Lung microvascular endothelial cell (primary cell): ENCODE measurements at places on chromosomes 1 and 21. TPM values are rescaled to one million over a fixed set of nuclear protein-coding genes. Genes with fewer than 3 reads are reported as not detected.

The TENT5C gene
- total RNA-seq = 0.65 and 0.79 TPM in 2 replicates

The RNF186 gene
- not detected in 2 replicates for total RNA-seq

GRCh38 chr1:61294930-61295329 lies 212.6 kb downstream of the NFIA start:
- no peak for DNase-seq

GRCh38 chr1:191490303-191490702 lies 668.0 kb upstream of the RGS18 start:
- DNase-seq = no peak

GRCh38 chr1:107933736-107934135 lies 31.2 kb downstream of the VAV3 start:
- DNase-seq = no peak
